ENCODE measurements at places on chromosomes 3 and 15. TPM values are rescaled to one million over a fixed set of nuclear protein-coding genes. Genes with fewer than 3 reads are reported as not detected.

DNA sequence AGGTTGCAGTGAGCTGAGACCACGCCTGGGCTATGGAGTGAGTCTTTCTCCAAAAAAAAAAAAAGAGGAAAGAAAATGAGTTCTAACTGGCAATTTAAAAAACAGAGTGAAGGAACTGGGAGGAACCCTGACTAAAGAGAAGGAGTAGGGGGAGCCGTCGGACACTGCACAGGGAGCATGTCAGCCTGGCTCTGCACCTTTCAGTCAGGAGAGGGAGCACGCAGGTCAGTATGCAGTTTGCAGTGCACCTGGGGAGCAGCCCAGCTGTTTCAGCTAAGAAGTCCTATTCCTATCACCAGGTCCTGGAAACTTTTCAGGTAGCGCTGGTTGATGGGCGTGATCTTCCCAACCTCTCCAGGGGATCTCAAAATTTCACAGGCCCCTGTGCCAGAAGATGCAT, 14.9 kb upstream of the ZXDC start:
- H3K27me3 ChIP-seq, result peaks cover 28% of the 10 kb centered on the region
- DNase-seq, result no peak
- H3K36me3 ChIP-seq, result no peaks in the 10 kb centered on the region
- no peak overlapping the region for H3K4me3 ChIP-seq

DNA sequence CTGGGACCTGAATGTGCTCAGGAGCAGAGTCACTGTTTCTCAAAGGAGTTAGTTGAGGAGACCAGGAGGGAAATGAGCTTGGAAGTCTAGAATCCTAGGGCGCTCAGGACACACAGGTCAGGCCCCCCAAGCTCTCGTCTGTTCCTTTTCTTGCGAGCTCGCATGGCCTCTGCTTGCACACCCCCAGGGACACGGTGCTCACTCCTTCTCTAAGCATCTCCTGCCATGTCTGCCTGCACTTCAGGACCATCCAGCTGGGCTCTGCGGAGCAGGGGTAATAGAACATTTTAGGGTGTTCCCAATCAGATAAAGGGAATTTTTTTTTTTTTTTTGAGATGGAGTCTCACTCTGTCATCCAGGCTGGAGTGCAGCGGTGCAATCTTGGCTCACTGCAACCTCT, 213.2 kb downstream of the XXYLT1 start:
- H3K27me3 ChIP-seq, result peaks cover 64% of the 10 kb centered on the region
- DNase-seq, result no peak
- H3K36me3 ChIP-seq, result peaks cover 5% of the 10 kb centered on the region
- no peak overlapping the region for H3K27ac ChIP-seq
- no peak overlapping the region for H3K4me3 ChIP-seq

- no peak for DNase-seq
- no peaks in the 10 kb centered on the region for H3K36me3 ChIP-seq
- H3K27ac ChIP-seq, result no peak overlapping the region
- H3K27me3 ChIP-seq, result peaks cover 4% of the 10 kb centered on the region
Measured at GRCh38 chr15:81311752-81312464, 12.0 kb downstream of the STARD5 start.

DNA sequence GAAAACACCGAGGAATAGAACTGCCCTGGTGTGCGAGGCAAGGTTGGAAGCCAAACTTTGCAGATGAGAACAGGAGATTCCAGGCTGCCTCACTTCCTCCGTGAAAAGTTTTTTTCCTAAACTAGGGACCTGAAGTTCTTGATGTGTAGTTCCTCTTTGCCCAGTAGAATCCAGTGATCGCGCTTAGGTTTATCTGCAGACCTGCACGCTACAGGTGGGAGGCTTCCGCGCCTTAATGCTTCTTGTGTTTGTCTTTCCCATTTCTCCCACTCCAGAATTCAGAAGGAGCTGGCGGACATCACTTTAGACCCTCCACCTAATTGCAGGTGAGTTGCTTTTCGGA, 5.4 kb downstream of the UBE2E1 start:
- H3K4me1 ChIP-seq, result peaks cover 44% of the 10 kb centered on the region
- peak; percentile 13 for DNase-seq
- no peaks in the 10 kb centered on the region for H3K27me3 ChIP-seq
- peak overlapping the region; percentile 77 for H3K4me3 ChIP-seq

DNA sequence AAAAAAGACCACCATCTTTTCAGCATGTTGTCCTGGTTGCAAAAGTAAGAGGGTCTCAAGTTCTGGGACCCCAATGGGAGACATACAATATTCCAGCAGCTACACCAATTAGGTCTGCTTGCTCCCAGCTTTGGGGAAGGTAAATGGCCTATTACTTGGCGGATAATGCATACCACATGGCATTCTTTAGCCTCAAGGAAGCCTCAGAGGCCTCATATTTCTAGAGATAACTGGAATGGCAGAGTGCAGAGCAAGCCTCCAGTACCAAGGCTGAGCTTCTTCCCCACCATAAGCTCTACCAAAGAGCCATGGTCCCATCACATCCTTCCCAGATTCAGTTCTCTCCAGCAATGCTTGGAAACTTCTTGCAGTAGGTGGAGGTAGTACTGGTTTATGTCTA, 493.8 kb downstream of the SHQ1 start:
- no peak overlapping the region for H3K27ac ChIP-seq
- H3K4me1 ChIP-seq, result no peaks in the 10 kb centered on the region
- no peak for DNase-seq
- H3K36me3 ChIP-seq, result no peaks in the 10 kb centered on the region

GRCh38 chr15:88243895-88244787, 12.4 kb downstream of the NTRK3 start:
- H3K27ac ChIP-seq, result no peak overlapping the region
- DNase-seq, result peak; percentile 41
- H3K4me3 ChIP-seq, result no peak overlapping the region
- H3K36me3 ChIP-seq, result peaks cover 6% of the 10 kb centered on the region
- H3K27me3 ChIP-seq, result peaks cover 57% of the 10 kb centered on the region
- peaks cover under 1% of the 10 kb centered on the region for H3K4me1 ChIP-seq

- H3K36me3 ChIP-seq, result no peaks in the 10 kb centered on the region
- no peak for DNase-seq
- no peaks in the 10 kb centered on the region for H3K4me1 ChIP-seq
Measured at GRCh38 chr3:162213956-162214355, 717.3 kb downstream of the OTOL1 start.

GRCh38 chr15:60536951-60537350, 58.0 kb upstream of the ICE2 start:
- DNase-seq, result no peak
- H3K27me3 ChIP-seq, result no peaks in the 10 kb centered on the region
- no peak overlapping the region for H3K4me3 ChIP-seq
- no peak overlapping the region for H3K27ac ChIP-seq
- H3K4me1 ChIP-seq, result no peaks in the 10 kb centered on the region

DNA sequence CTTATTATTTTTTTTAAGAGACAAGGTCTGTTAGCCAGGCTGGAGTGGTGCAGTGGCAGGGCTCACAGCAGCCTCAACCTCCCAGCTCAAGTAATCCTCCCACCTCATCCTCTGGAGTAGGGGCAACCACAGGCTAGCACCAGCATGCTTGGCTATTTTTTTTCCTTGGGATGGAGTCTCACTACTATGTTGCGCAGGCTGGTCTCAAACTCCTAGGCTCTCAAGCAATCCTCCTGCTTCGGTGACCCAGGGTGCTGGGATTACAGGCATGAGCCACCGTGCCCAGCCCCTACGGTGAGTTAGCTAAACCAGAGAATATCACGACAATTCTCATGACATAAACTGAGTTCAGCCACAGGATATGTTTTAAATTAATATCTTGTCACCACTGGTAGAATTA, 2.0 kb downstream of the DCUN1D1 start:
- H3K4me3 ChIP-seq, result peak overlapping the region; percentile 92
- H3K36me3 ChIP-seq, result peaks cover 28% of the 10 kb centered on the region
- peaks cover 9% of the 10 kb centered on the region for H3K4me1 ChIP-seq
- no peak for DNase-seq

DNA sequence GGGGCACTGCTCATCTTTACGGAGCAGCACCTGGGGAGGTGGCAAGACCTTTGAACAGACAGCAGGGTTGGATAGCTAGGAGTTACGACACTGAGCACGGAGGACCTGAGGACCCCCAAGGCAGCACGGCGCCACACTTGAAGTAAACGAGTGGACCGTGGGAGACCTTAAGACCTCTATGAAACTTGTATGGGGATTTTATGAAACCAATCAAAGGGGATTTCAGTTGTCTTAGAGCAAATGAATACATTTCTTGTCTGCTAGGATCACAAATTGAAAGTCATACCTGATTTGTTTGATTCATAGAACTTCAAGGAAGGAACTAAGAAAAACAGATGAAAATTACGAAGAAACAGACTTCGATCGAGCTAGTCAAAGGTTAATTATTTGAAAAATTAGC, 281.2 kb downstream of the MECOM start:
- H3K27me3 ChIP-seq, result no peaks in the 10 kb centered on the region
- H3K4me1 ChIP-seq, result peaks cover 64% of the 10 kb centered on the region
- H3K4me3 ChIP-seq, result no peak overlapping the region
- H3K36me3 ChIP-seq, result peaks cover 10% of the 10 kb centered on the region
- no peak for DNase-seq
- peak overlapping the region; percentile 31 for H3K27ac ChIP-seq

- no peaks in the 10 kb centered on the region for H3K36me3 ChIP-seq
- DNase-seq, result no peak
- peaks cover 47% of the 10 kb centered on the region for H3K4me1 ChIP-seq
- no peak overlapping the region for H3K4me3 ChIP-seq
Measured at GRCh38 chr3:167732313-167733065, 2.2 kb downstream of the PDCD10 start.

DNA sequence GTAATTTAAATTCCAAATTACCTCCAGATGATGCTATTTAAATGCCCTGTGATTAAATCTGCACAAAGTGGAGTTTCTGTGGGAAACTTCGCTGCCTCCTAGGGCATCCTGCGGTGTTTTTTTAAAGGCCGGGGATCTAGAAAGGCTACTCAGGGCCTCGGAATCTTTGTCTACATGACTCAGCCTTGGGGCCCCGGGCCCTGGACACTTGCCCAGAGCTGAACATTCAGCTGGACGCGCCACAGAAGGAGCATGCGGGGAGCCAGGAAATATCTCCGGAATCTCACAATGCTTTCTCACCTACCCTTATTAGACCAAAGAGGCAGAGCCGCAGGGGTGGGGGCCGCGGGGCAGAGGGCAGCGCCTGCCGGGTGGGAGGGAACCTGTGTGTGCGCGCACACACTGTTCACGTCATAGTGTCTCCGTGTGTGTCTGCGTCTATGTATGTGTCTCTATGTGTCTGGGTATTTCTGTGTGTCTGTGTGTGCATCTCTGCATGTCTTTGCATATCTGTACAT, 145.5 kb upstream of the TPM1 start:
- peaks cover 36% of the 10 kb centered on the region for H3K36me3 ChIP-seq
- H3K4me1 ChIP-seq, result peaks cover 74% of the 10 kb centered on the region
- DNase-seq, result peak; percentile 98
- no peaks in the 10 kb centered on the region for H3K27me3 ChIP-seq
- H3K27ac ChIP-seq, result peak overlapping the region; percentile 97
- H3K4me3 ChIP-seq, result peak overlapping the region; percentile 57

- no peak overlapping the region for H3K4me3 ChIP-seq
- no peaks in the 10 kb centered on the region for H3K36me3 ChIP-seq
- H3K27me3 ChIP-seq, result no peaks in the 10 kb centered on the region
- no peak for DNase-seq
- no peak overlapping the region for H3K27ac ChIP-seq
Measured at GRCh38 chr3:29503958-29504357, 223.1 kb downstream of the RBMS3 start.

GRCh38 chr3:102181175-102181920, 253.5 kb upstream of the ZPLD1 start:
- no peak overlapping the region for H3K4me3 ChIP-seq
- H3K27ac ChIP-seq, result no peak overlapping the region
- DNase-seq, result no peak
- H3K4me1 ChIP-seq, result peaks cover 18% of the 10 kb centered on the region

DNA sequence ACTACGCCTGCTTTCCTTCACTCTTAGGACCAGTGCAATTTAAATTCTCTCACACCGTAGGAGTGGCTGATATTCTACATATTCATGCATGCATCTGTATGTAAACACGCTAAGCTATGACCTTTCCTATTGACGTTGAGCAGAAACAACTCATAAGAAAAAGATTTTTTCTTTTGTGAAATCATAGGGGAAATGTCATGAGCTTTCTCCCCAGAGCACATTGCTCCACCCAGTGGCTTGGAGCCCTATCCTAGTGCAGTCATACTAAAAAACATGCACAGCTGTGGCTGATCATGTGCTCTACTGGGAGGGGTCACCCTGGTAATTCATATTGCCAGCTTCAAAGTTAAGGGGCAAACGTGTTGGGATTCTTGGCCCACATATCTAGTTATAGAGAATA, 1.8 kb upstream of the MESD start:
- H3K27ac ChIP-seq, result no peak overlapping the region
- no peak overlapping the region for H3K4me3 ChIP-seq
- no peaks in the 10 kb centered on the region for H3K27me3 ChIP-seq
- DNase-seq, result peak; percentile 13
- H3K36me3 ChIP-seq, result peaks cover 22% of the 10 kb centered on the region

- no peaks in the 10 kb centered on the region for H3K27me3 ChIP-seq
- H3K4me3 ChIP-seq, result no peak overlapping the region
- no peak overlapping the region for H3K27ac ChIP-seq
- H3K4me1 ChIP-seq, result no peaks in the 10 kb centered on the region
Measured at GRCh38 chr3:37054370-37054769, 61.1 kb downstream of the MLH1 start.

DNA sequence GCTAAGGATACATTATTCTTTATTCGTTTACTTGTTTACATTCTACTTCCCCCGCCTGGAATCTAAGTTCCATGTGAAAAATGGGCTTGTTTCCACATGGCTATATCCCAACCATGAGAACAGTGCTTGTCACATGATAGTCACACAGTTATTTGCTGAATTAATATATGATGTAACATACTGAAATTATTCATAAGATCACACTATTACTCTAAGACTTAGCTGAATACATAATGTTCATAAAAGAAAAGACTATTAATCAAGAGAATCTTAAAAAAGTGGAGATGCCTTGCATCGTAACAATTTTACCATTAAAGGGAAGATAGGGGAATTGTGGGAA, 6.5 kb downstream of the PBRM1 start:
- H3K4me3 ChIP-seq, result no peak overlapping the region
- no peak for DNase-seq
- H3K27ac ChIP-seq, result peak overlapping the region; percentile 79
- peaks cover 41% of the 10 kb centered on the region for H3K36me3 ChIP-seq

GRCh38 chr3:180828001-180828720, 84.3 kb upstream of the FXR1 start:
- no peak overlapping the region for H3K4me3 ChIP-seq
- H3K4me1 ChIP-seq, result no peaks in the 10 kb centered on the region
- H3K36me3 ChIP-seq, result no peaks in the 10 kb centered on the region

GRCh38 chr15:101675796-101676582, 23.8 kb upstream of the TM2D3 start:
- no peak overlapping the region for H3K4me3 ChIP-seq
- H3K36me3 ChIP-seq, result peaks cover 4% of the 10 kb centered on the region
- no peaks in the 10 kb centered on the region for H3K27me3 ChIP-seq
- DNase-seq, result no peak

The RPP25 gene
- 14.9 TPM for total RNA-seq

The EXD1 gene
- total RNA-seq, result not detected

The HGD gene
- total RNA-seq, result 23.0 TPM

The CCR9 gene
- total RNA-seq, result not detected

The C3orf33 gene
- 9.5 TPM for total RNA-seq

The CLDND1 gene
- total RNA-seq, result 54.3 TPM

The TBC1D2B gene
- total RNA-seq, result 50.0 TPM

The CATSPER2 gene
- 2.1 TPM for total RNA-seq

The VEPH1 gene
- total RNA-seq, result 26.0 TPM

The STRA6 gene
- total RNA-seq, result 5.9 TPM

The SLC28A2 gene
- total RNA-seq, result not detected

The WWTR1 gene
- 202 TPM for total RNA-seq

The SLC35G2 gene
- total RNA-seq, result 31.0 TPM

The KCNMB2 gene
- total RNA-seq, result not detected

Data from Calu3 (cell line).